ENCODE measurements at places on chromosomes 3 and 15.

GRCh38 chr15:35115155-35115725 is 30.1 kb upstream of the NANOGP8 start:
- DNase-seq: no peak

- DNase-seq: peak; percentile 37
Measured at GRCh38 chr3:106428565-106428994, 559.8 kb upstream of the CBLB start.

GRCh38 chr15:96578393-96578792 is 247.9 kb downstream of the NR2F2 start:
- no peak for DNase-seq

GRCh38 chr3:126358038-126358815 is 1.0 kb upstream of the KLF15 start:
- DNase-seq: no peak

DNA sequence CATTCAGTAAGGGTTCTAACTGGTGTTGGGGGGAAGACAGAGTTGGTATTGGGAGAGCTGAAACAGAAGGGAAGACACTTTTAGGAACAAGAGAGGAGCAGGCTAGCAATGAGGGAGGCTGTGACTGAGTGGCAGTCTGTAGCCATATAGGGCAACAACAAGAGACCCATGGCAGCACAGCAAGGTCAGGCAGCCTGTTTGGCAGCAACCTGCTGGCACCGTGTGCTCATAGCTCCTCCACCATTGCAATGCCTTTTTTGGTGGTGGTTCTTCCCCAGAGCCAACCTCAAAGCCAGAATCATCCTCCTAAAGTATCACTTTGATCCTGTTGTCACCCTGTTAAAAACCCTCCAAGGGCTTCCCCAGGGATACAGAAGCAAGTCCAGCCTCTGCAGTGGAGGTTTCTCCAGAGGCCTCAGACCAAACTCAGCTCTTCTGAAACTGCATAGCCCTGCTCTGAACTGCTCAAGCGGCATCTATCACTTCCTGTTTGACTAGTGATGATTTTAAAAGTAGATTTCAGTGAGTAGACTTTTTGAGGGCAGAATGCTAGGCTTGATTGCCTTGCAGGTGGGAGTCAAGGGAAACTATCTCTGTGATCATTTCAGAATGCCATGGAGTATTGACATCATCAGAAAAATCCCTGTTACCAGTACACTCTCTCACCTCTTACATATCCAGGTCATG is 176.9 kb downstream of the STAC start:
- DNase-seq: no peak

GRCh38 chr3:156150434-156151066 is 30.2 kb downstream of the KCNAB1 start:
- DNase-seq: peak; percentile 81

GRCh38 chr3:59573911-59574310 is 524.1 kb upstream of the CFAP20DC start:
- no peak for DNase-seq

Measured in umbilical cord (tissue), 2 donors.